NCI-H1436 treated with DMSO at 0.1 percent for 48 hours (cell line): ENCODE measurements at places on chromosomes 16 and 17.

- no peak for DNase-seq
These were observed 200.4 kb downstream of the LGALS9B start for GRCh38 chr17:20266806-20267458.

- DNase-seq, result no peak
These were observed 38.2 kb downstream of the CBFA2T3 start for GRCh38 chr16:88938777-88939244.

GRCh38 chr16:49849037-49849753, 6.7 kb downstream of the ZNF423 start:
- DNase-seq, result no peak

- no peak for DNase-seq
These were observed 21.1 kb downstream of the FOXN1 start for GRCh38 chr17:28527181-28527681.

DNA sequence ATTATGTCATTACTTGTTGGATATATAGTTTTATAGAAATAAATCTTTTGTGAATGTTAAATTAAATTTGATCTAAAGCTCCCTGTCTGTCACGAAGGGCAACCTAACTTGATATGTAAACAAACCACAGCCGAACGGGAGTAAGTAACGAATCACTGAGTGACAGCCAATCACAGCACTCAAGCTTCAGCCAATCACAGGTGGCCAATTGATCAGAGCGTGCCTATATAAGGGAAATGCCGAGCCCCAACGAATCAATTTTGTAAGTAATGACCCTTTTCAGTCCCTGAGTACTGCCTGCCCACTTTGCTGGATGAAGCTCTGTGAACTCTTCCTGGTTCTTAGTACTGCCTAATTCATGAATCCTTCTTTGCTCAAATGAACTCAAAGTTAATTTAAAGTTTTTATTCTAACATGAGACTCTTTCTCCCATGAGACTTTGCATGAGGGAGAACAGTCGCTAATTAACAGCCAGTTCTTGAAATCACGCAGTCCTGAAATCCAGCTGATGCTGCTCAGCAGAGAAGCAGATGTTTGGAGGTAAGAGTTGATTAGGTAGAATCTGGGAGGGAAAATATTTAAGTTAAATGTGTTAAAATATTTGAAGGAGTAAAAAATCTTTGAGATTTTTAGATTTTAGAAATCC, 302.2 kb downstream of the CNTNAP4 start:
- DNase-seq, result no peak

GRCh38 chr16:1206786-1207185, 18.3 kb downstream of the TPSG1 start:
- DNase-seq, result no peak

- DNase-seq, result peak; percentile 45
These were observed 256.4 kb upstream of the IRX3 start for GRCh38 chr16:54542805-54543505.

DNA sequence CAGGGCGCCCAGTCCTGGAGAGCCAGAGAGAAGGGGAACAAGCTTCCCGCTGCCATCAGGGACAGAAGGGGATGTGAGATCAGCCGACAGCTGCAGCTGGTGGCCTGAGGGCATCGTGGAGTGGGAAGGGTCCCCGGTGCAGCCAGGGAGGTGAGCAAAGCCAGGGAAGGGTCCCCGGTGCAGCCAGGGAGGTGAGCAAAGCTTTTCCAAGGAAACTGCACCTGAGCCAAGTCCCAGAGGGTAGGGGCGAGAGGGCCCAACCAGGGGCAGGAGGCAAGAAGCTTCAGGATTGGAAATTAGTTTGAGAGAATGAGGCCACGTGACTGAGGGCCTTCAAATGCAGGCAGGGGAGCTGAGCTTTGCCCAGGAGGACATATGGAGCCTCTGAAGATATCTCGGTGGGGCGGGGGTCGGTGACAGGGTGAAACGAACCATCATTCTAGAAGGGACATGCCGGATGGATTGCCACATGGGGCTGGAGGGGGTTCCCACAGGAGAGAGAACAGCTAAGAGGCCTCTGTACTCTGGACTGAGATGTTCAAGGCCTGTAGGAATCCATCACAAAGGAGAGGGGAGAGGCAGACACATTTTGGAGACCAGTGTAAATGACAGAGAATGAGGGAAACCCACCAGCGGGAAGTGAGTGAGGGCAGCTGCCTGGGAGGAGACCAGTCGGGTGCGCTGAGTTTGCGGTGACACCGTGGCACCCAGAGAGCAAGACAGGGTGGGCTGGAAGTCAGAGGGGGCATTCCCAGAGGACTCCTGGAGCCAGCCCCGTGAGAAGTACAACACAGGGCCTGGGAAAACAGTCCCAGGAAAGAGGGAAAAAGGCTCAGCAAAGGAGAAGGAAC, 31.4 kb upstream of the RPH3AL start:
- DNase-seq, result no peak

- DNase-seq, result no peak
These were observed 309.9 kb upstream of the ASIC2 start for GRCh38 chr17:33602981-33603380.

DNA sequence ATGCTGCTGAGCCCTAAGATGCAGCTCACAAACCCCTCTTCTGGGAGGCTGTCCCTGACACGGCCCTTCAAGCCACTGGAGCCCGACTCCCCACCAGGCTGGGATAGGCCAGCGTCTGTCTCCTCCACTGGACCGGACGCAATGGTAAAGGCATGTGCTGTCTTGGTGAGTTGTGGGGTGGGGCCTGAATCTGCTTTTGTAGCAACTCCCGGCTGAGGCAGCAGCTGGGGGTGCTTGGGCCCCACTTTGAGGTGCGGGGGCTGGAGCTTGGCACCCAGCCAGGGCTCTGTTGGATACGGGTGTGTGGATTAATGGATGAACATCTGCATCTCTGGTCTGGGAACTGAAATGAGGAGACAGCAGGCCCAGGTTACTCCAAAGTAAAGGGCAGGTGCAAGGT, 3.5 kb upstream of the NLRC3 start:
- DNase-seq, result no peak

- no peak for DNase-seq
These were observed 24.4 kb upstream of the ABAT start for GRCh38 chr16:8649829-8650554.

- DNase-seq, result no peak
These were observed 3.9 kb downstream of the RSAD1 start for GRCh38 chr17:50482516-50482915.

- DNase-seq, result no peak
These were observed 3.5 kb downstream of the C17orf100 start for GRCh38 chr17:6654841-6655731.

DNA sequence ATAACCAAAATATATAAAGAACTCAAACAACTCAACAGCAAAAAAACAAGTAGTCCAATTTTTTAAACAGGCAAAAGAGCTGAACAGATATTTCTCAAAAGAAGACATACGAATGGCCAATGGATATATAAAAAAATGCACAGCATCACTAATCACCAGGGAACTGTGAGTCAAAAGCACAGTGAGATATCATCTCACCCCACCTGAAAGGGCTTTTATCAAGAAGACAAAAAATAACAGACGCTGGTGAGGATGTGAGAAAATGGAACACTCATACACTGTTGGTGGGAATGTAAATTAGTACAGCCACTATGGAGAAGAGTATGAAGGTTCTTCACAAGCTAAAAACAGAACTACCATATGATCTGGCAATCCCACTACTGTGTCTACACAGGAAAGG, 7.4 kb downstream of the XYLT1 start:
- no peak for DNase-seq

GRCh38 chr16:84075376-84075775, 32.8 kb upstream of the SLC38A8 start:
- no peak for DNase-seq

DNA sequence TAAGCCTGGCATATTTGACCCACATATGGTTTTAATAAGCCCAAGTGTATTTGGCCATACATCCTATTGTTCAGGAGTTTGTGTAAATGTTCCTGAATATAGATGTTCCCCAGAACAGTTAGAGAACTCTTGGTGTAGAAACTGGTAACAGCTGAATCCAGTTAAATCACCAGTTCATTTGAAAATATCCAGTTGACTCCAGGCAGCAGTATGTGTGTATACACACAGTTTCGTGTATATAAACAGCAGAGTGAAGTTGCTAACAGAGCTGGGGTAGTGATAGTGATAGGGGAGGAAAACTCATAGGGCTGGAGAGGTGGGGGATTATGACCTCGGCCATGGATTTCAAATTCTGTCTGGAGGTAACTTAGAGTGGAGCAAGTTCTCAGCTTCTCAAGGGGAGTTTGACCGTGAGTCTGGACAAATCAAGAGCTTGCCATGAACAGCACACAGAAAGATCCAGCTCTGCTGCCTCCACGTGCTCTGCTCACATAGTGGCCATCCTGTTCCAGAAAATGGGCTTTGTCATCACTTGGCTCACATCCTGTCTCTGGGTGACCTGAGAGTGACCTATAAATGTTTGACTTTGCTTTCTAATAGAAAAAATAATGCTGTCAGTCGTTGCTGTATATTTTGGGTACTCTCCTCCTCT, 30.6 kb upstream of the MMD start:
- DNase-seq, result no peak

DNA sequence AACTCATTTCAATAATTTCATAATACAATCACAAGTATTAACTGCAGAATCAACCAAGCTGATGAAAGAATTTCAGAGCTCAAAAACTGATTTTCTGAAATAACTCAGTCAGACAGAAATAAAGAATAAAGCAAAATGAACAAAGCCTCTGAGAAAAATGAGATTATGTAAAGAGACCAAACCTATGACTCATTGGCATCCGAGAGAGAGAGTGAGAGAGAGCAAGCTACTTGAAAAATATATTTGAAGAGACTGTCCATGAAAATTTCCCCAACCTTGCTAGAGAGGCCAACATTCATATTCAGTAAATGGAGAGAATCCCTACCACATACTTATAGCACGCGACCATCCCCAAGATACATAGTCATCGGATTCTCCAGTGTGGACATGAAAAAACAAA, 1376.4 kb downstream of the CDH11 start:
- no peak for DNase-seq

GRCh38 chr17:76123749-76124581, 17.1 kb downstream of the FOXJ1 start:
- DNase-seq, result no peak

DNA sequence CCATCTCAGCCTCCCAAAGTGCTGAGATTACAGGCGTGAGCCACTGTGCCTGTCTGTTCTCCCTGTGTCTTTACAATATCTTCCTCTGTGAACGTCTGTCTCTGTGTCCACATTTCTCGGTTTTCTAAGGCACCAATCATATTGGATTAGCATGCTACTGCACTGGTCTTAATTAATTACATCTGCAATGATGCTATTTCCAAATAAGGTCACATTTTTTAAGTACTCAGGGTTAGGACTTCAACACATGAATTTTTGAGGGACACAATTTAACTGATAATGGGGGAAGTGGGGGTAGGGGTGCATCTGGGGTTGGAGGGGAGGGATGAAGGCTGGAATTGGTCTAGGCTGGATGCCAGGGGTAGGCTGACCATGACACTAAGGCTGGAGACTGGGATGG, 102.6 kb downstream of the N4BP1 start:
- no peak for DNase-seq

- DNase-seq, result no peak
These were observed 8.5 kb downstream of the MLLT6 start for GRCh38 chr17:38713456-38714075.

- no peak for DNase-seq
These were observed 14.0 kb upstream of the EMP2 start for GRCh38 chr16:10594312-10594950.

GRCh38 chr16:14362774-14363371, 267.2 kb downstream of the PARN start:
- DNase-seq, result no peak

DNA sequence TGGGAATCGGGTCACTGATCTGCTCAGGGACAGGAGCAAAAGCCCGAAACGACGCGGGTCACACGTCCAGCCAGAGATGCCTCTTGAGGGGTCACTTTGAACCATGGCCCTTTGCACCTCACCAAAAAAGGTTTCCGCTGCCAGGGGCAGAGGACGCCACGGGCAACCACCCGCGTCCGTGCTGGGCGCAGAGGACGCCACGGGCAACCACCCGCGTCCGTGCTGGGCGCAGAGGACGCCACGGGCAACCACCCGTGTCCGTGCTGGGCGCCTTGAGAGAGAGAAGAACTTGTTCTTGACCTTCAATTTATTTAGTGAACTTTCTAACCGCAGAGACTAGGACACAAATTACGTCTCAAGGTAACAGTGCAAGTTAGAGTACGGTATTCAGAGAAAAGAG, 35.5 kb downstream of the TIMM22 start:
- DNase-seq, result no peak
